Activated naive CD4-positive, alpha-beta T cell (primary cell): ENCODE measurements at places on chromosomes 6 and 20.

GRCh38 chr6:34280216-34280615 lies 31.4 kb upstream of the SMIM29 start:
- no peak for DNase-seq

- DNase-seq = no peak
Observed at GRCh38 chr6:47152666-47153403, 110.7 kb upstream of the ADGRF1 start.

DNA sequence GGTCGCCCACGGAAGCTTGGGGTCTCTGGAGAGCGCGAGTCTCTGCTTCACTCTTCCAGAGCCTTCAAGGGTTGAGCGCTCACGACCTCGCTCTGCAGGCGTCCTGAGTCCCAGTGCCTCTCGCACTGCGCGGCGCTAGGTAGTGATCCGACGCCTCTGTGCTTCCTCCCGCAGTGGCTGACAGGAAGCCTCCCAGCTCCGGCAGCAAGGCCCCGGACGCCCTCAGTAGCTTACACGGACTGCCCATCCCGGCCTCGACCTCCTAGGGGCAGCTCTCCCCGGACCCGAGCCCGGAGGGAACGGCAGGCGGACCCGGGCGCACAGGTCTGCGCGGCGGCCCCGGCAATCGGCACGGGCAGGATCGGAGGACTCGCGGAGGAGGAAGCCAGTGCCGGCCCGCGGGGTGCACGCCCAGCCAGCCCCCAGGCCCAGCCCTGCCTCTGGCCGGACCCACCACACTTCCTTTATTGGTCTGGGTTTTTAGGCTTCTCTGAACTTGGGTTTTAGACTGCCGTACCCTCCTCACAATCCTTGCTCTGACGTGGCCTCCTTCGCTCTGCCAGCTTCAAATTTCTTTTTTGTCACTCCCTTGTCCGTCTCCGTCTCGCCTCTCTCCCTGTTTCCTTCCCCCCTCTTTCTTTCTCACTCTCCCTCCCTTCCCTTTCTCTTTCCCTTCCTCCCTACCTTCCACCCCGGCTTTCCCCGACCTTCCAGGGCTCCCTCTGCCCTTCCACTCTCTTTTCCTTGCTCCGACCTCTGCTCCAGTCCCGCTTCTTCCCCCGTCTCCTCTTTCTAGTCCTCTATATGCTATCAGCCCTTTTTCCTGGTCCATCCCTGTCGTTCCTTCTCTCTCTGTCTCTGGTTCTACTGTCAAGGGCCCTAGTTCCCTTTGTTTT lies 9.1 kb downstream of the PAX1 start:
- no peak for DNase-seq

GRCh38 chr6:19382676-19383075 lies 454.5 kb upstream of the ID4 start:
- DNase-seq = no peak

DNA sequence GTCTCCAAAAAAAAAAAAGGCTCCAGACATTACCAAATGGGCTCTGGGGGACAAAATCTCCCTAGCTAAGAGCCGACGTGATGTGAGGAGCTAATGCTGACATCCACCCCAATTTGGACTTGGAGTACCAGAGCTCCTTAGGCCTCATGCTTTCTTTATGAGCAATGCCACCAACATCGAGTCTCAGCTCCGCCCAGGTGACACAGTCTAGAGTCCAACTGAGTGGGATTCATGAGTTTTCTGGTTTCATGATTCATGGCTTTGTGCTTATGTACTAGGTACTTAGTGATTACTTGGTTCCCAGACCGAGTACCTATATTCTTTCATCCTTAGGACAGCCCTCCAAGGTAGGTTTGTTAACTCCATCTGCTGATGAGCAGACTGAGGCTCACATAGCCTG lies 4.4 kb downstream of the ANKRD60 start:
- no peak for DNase-seq

DNA sequence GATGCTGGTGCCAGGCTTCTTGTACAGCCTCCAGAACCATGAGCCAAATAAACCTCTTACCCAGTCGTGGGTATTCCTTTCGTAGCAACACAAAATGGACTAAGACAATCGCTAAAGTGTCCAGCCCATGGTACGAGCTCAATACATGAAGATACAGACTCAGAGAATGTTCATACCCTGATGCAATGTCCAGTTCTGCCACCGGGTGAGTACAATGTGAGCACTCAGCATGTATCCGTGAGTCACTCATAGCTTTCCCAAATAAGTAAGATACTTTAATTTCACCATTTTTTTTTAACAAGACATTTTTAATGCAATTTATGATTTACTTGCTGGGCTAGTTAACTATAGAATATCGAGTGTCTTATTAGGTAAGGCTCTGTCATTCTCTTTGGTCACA lies 26.7 kb upstream of the PDE10A start:
- no peak for DNase-seq
